Stimulated activated CD4-positive, alpha-beta T cell treated with anti-CD3 and anti-CD28 coated beads, Interleukin-12 subunit alpha, Interleukin-12 subunit beta, amount 100 ng/mL, for 24 hours (primary cell): ENCODE measurements at places on chromosomes 2 and 18.

GRCh38 chr18:53442415-53442783 lies 782.1 kb downstream of the MBD2 start:
- no peak for DNase-seq

DNA sequence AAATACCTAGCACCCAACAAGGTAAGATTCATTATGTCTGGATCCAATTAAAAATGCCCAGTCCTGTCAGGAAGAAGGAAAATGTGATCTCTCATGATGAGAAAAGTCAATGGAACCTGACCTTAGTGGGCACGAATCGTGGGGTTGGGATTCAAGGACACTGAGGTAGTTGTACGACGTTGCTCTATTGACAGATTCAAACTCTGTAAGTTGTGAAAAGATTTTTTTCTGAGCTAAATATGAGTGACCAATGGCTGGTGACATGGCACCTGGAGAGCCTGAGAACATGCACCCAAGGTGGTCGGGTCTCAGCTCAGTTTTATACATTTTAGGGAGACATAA lies 148.2 kb downstream of the NDUFA10 start:
- DNase-seq = no peak

GRCh38 chr2:99645960-99646359 lies 156.1 kb upstream of the REV1 start:
- no peak for DNase-seq

GRCh38 chr18:65623676-65624075 lies 127.1 kb upstream of the CDH7 start:
- no peak for DNase-seq

GRCh38 chr18:26556573-26556972 lies 8.2 kb upstream of the KCTD1 start:
- DNase-seq = no peak

- no peak for DNase-seq
Observed at GRCh38 chr18:44804033-44804432, 123.3 kb downstream of the SETBP1 start.

- DNase-seq = no peak
Observed at GRCh38 chr18:78034755-78035154, 785.1 kb downstream of the GALR1 start.

GRCh38 chr2:67216881-67217280 lies 180.3 kb upstream of the ETAA1 start:
- no peak for DNase-seq

DNA sequence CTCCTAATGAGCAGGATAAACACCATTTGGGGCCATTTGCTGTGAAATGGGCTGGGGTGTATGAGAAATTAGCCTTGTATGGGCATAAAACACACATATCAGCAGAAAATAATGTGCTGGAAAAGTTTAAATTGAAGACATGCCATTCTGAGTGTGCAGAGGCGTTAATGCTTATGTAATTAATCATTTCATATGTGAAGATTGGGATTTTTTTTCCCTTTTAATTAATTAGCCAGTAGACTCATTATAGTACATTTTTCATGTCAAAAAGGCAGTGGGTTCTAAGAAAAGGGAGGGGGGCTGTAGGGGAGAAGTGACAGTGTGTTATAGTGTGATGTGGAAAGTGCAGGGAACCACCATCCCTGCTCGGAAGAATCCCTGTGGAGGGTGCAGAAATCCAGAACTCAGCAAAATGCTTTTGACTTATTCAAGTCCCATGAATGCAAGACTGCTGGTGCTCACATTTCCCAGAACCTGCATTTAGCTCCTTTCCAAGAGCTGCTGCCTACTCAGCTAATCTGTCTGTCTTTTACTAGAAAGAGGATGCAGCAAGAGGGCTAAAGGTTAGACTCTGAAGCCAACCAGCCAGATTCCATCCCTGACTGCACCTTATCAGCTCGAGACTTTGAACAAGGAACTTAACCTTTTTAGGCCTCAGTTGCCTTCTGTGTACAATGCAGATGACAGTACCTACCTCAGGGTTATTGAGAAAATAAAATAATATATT lies 11.6 kb upstream of the COX7A2L start:
- no peak for DNase-seq

- DNase-seq = no peak
Observed at GRCh38 chr2:105176429-105176828, 65.1 kb upstream of the GPR45 start.

GRCh38 chr2:27309651-27310050 lies 1.4 kb upstream of the UCN start:
- DNase-seq = no peak

DNA sequence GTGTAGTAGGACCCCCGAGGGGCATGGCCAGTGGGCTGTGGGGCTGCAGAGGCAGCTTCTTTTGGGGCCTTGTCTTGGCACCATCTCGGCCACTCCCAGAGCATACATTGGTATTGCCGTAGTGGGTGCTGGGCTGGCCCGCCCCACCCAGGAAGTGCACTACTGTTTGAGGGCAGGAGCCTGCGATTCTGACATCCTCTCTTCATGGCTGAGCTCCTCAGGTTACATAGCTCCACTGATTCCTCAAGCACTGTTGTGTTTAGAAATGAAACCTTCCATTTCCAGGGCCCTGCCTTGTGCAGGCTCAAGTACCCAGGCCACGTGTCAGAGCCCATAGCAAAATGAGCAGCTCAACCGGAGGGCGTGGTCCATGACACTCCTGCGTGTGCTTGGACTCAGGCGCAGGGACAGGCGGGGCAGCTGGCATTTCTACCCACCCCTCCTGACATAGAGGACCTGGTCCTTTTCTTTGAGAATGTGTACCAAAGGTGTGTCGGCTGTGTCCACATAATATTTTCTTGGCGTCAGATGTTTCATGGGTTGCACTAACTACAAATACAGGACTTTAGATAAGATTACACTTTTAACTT lies 67.9 kb downstream of the DGKD start:
- DNase-seq = peak; percentile 26

DNA sequence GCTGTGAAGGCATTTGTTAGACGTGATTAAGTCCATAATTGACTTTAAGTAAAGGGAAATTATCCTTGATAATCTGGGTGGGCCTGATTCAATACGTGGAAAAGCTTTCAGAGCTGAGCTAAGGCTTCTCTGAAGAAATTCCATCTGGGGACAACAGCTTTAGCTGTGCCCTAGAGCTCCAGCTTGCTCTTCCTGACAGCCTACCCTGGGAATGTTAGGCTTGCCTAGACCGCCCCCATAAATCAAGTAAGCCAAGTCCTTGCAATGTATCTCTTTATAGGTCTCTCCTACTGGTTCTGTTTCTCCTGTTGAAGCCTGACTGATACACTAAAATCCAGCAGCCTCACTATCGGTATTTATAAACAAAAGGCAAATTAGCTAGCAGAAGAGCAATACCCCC lies 160.0 kb downstream of the STK39 start:
- no peak for DNase-seq

GRCh38 chr2:229296016-229296415 lies 24.9 kb upstream of the PID1 start:
- no peak for DNase-seq
